ENCODE measurements at places on chromosomes 5 and 9. TPM values are rescaled to one million over a fixed set of nuclear protein-coding genes. Genes with fewer than 3 reads are reported as not detected.

The GRXCR2 gene
- polyA plus RNA-seq = not detected

The GCNT4 gene
- 3.2 TPM for polyA plus RNA-seq

- no peak for DNase-seq
Measured at GRCh38 chr5:93461756-93462155, 119.3 kb downstream of the NR2F1-AS1 start.

DNA sequence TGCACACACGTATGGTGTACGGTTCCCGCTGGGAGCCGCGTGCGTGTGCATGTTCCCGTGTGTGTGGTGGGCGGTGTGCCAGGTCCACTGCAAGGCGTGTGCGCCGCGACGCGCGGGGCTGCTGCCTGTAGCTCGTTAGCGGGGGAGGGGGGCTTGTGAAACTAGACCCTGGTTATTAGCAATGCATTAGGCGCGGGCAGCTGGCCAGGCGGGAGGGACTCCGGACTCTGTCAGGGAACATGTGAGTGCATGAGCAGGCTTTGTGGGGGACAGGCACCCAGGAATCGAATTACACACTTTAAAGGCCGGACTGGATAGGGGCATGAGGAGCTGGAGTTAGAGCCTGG lies 32.2 kb upstream of the ENHO start:
- no peak for DNase-seq

GRCh38 chr5:51203598-51203997 lies 179.7 kb upstream of the ISL1 start:
- DNase-seq = no peak

GRCh38 chr9:16039218-16039987 lies 486.6 kb downstream of the CCDC171 start:
- no peak for DNase-seq

DNA sequence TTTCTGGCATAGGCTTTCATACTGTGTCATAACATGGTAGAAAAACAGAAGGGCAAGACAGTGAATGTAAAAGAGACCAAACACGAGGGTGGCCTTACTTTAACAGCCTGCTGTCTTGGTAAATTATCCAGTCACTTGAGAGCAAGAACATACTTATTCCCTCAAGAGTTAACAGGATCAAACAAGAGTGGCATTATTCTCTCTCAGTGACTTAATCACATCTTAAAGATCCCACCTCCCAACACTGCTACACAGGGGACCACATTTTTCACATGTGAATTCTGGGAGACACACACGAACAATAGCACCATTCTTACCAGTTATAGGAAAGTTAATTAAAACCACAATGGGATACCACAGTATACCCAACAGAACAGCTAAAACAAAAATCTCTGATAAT lies 898.0 kb upstream of the C9orf72 start:
- no peak for DNase-seq

GRCh38 chr5:171984748-171985419 lies 21.6 kb downstream of the FBXW11 start:
- DNase-seq = no peak

DNA sequence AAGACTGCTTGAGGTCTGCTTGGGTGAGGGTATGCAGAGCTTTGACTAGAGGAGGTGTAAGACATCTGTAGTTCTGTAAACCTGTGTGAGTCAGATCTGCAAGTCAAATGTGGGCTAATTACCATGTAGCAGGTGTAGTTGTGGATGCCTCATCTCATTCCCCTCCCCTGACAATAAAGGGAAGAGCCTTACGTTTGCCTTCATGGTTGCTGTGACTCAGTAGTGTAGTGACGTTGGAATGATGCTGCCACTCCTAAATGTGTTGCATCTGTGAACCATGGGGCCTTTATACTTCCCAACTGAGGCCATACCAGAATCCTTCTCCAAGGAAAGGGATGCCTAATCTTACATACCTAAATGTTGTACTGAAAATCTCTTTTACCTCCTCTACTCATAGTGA lies 26.0 kb downstream of the PRDM6 start:
- no peak for DNase-seq

DNA sequence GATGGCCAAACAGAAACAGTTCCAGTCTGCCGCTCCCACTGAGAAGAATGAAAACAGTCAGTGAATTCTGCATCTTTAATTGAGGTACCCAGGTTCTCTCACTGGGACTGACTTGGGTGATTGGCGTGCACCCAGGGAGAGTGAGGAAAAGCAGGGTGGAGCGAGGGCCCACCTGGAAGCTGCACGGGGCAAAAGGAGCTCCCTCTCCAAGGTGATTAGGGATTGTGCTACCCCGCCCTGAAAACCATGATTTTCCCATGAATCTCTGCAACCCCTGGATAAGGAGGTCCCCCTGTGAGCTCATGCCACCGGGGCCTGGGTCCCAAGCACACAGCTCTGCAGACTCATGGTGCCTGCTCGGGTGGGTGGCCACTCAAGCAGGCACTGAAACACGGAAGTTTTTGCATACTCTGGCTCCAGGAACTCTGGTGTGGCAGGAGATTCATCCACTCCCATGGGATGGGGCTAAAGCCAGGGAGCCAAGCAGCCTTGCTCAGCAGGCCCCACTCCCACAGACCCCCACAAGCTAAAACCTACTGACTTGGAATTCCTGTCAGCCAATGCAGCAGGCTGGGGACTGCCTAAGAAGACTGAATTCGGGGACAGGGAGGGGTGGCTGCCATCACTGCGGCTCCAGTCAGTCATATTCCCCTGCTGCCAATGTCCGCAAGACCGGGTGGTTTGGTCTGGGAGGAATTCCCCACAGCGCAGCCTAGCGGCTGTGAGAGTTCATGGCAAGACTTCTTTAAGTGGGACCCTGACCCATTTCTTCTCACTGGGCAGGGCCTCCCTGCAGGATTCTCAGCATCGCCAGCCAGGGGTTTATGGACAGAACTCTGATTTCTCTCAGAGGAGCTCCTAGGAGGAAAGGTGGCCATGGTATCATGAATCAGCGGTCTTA lies 652.2 kb upstream of the RGMB start:
- DNase-seq = no peak

DNA sequence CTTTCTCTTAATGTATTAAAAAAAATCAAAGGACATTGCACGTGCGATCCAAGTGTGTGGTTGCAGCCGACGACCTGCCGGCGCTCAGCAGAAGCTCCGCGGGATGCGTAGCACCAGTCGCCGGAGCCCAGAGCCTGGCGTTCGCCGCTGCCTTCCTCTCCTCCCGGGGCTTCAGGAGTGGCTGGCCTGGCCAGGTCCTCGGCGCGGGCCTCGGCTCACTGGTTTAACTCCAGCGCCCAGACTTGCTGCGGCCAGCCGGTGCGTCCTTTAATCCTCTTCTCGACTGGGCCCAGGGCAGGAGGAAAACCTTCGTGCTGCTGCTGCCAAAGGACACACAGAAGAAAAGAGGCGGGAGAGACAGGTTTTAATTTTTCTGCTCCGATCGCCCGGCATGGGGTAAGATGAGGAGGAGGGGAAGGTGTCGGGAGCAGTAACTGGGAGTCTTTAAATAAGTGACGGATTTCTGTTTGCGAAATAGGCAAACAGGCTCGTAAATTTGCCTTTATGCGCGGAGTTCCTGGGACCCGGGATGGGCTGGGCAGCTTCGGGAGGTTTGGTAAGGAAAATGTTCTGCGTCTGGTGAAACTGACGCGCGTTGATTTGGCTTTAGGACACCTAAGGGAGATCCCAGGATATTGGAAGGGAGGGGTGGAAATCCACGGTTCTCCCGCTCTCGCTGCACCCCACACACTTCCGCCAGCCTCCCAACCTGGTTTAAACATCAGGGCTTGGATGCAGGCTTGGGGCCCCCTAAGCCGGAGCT lies 2.3 kb downstream of the HAND1 start:
- DNase-seq = no peak

DNA sequence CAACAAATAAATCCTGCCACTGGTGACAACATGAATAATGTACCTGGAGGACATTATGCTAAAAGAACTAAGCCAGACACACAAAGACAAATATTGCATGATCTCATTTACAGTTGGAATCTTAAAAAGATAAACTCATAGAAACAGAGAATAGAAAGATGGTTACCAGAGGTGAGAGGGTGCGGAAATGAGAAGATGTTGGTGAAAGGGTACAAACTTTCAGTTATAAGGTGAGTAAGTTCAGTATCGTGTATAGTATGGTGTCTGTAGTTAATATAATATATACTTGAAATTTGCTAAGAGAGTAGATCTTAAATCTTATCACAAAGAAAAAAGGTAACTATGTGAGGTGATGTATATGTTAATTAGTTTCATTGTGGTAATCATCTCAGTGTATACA lies 63.3 kb downstream of the PRRC1 start:
- DNase-seq = no peak

DNA sequence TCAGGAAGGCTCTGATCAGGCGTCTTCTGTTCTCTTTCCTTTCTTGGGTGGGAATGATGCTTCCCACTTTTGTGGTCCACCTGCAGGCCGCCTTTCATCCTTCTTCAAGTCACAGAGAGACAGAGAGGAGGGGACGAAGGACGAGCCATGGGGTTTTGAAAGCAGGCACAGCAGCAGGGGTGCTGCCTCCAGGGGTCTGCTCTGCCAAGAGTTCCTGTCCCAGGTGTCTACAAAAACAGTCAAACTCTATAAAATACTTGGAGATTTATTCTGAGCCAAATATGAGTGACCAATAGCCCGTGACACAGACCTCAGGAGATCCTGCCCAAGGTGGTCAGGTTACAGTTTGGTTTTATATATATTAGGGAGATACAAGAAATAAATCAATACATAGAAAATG lies 34.5 kb upstream of the LCP2 start:
- no peak for DNase-seq

DNA sequence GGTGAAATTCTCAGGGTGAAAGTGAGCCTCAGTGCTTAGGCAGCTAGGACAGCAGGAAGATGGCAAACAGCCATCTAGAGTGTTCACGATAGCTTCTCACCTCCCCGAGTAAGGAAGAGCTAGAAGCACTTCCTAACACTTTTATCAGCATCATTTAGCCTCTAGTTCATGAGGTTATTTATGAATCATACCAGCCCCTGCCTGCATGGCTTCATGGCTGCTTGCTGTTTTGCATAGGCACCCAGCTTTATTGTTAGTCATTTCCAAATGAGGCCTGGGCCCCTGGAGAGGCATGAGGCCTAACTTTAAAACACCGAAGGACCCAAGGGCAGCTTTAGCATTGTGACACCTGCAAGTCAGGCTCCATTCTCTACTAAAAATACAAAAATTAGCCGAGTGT lies 134.9 kb upstream of the PANK3 start:
- no peak for DNase-seq

DNA sequence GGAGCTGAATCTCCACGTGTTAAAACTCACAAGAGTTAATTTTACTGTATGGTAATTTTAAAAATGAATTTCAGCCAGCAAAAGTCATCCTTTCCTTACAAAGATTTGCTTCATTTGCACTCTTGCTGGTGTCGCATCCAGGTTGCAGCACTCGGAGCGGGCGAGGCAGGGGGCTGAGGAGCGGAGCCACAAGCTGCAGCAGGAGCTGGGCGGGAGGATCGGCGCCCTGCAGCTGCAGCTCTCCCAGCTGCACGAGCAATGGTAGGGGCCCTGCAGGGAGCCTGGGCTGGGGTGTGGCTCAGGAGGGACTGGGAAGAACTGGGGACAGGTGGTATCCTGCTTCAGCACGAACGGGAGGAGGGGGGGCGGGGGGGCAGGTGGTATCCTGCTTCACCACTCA lies 27.1 kb downstream of the HNRNPH1 start:
- DNase-seq = no peak

DNA sequence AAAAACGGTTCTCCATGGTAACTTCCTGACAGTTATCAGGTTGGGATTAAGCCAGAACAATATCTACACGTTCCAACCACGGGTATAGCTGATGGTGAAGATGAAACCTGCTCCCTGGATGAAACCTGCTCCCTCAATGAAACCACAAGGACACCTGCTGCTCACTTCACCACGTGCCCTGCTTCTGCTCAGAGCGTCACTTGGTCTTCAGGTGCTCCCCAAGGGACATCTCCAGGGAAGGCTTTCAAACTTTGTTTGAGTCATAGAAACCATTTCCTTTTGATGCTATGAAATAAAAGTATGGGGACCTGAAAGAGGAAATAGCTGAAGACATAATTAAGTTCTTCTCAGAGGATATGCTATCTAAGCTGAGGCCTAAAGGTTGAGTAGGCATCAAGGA lies 242.4 kb downstream of the MED10 start:
- DNase-seq = no peak

GRCh38 chr5:83827111-83827557 lies 106.5 kb upstream of the HAPLN1 start:
- no peak for DNase-seq

DNA sequence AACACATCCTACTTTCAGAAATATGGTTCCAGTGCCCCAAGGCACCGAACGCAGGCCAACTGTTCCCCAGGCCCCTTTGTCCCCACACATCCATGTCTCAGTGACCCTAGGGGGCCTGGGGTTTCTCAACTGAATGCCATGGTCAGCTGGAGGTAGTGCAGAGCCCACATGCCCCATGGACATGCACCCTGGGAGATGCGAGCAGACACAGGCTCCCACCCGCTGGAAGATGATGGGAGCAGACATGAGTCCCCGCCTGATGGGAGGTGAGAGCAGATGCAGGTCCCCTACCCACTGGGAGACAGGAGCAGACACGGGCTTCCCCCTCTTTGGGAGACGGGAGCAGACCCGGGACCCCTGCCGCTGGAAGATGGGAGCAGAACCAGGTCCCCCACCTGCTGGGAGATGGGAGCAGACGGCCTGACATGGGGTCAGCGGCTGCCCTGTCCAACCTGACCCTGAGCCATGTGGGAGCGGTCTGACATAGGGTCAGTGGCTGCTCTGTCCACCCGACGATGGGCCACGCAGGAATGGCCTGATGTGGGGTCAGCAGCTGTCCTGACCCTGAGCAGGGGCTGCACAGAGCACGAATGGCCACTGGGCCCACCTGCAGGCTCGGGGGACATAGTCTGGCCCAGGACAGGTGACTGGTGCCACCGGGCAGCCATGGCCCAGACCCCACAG lies 18.4 kb downstream of the ZDHHC11B start:
- no peak for DNase-seq

GRCh38 chr9:132074736-132075135 lies 4.9 kb downstream of the MED27 start:
- DNase-seq = no peak

DNA sequence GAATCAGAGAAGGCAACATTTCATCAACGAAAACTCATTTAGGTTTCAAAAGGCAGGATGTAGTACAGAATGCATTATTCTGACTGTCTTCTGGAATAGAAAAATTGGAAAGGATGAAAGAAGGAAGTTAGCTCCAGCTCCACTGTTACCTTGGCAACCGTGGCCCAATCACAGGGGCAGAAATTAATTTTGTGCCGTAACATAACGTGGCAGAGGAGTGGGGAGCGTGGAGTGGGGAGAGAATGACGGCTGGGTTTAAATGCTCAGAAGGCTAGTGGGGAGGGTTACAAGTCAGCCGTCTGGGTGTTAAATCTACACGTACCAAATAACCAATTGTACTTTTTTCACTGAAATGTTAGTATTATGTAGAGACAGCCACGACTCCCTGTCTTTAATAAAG lies 32.3 kb upstream of the EQTN start:
- no peak for DNase-seq

Measured in urinary bladder (tissue), 4 donors.